NCI-H187 treated with DMSO at 0.1 percent for 48 hours (cell line): ENCODE measurements at places on chromosomes 13 and 19.

- DNase-seq, result no peak
These were observed 37.3 kb downstream of the SMARCA4 start for GRCh38 chr19:10998045-10998533.

GRCh38 chr19:342801-343421, 1.7 kb downstream of the MIER2 start:
- no peak for DNase-seq

- no peak for DNase-seq
These were observed 901.4 kb downstream of the EFNB2 start for GRCh38 chr13:105634059-105634458.

GRCh38 chr13:111153977-111154332, 38.8 kb downstream of the ARHGEF7 start:
- DNase-seq, result no peak

DNA sequence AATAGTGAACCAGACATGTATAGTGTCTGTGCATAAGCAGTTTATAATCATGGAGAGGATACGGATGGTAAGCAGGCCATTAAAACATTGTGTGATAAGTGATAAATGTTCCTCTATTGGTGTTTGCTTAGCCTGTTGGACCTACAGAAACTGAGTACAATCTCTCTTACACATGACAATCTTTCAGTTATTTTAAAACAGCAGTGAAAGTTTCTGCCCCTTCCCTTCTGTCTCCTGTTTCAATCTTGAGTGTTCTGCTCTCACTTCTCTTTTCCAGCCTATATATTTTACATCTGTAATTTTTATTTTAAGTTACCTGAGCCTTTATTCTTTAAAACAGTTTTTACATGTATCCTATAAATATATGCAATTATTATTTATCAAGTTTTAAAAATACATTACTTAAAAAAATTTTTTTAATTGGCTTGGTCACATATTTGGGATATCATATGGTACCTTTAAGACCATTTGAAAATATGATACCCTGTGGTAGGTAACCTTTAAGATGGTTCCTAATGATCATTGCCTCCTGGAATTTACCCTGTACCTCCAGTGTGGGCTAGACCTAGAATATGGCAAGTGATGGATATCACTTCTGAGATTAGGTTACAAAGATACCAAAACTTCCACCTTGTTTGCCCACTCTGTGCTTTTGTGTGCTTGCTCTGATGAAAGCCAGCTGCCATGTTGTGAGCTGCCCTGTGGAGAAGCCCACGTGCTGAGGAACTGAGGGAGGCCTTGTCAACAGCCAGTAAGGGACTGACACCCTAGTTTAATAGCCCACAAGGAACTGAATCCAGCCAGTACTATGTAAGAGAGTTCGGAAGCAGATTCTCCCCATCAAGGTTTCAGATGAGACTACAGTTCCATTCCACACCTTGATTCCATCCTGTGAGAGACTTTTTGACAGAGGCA, 99.3 kb downstream of the DHRS12 start:
- no peak for DNase-seq

DNA sequence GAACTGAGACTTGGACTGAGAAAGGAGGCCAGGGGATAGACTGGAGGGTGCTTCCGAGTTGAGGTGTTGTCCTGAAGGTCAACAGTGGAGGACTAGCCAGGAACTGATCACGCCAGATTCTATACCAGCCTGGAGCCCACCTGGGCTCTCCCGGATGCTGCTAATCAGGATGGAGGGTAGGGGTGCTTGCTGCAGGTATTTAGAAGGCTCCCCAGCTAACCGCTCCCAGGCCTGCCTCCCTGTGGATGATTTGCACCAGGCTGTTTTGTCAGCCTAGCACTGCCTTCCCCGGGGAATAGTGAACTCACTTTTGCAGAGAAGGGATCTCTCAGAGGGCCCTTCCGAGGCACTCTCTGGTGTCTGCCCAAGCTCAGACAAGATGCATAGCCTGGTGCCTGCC, 60.5 kb upstream of the KCTD15 start:
- no peak for DNase-seq

DNA sequence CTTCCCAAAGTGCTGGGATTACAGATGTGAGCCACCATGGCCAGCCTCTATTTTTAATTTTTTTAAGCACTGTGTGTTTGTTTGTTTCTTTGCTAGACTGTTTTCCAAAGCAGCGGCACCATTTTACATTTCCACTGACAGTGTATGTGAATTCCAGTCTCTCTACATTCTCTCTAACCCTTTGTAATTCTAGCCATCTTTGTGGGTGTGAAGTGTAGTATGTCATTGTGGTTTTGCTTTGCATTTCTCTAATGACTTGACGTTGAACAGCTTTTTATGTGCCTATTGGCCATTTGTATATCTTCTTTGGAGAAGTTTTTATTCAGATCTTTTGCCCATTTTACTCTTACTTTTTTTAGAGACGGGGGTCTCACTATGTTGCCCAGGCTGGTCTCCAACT, 11.6 kb downstream of the PNPLA6 start:
- no peak for DNase-seq

DNA sequence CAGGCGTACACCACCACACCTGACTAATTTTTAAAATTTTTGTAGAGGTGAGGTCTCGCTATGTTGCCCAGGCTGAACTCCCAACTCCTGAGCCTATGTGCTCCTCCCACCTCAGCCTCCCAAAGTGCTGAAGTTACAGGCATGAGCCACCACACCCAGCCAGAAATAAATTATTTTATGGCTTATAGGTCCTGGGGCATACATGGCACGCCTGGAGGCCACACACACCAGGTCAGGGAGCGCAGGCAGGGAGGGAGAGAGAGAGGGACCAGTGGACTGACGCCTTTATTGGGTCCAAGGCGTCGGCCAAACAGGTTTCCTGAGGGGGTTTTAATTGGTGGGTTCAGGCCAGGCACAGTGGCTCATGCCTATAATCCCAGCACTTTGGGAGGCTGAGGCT, 6.8 kb downstream of the SPIB start:
- DNase-seq, result no peak

GRCh38 chr13:27022571-27023311, 148.9 kb downstream of the USP12 start:
- no peak for DNase-seq

DNA sequence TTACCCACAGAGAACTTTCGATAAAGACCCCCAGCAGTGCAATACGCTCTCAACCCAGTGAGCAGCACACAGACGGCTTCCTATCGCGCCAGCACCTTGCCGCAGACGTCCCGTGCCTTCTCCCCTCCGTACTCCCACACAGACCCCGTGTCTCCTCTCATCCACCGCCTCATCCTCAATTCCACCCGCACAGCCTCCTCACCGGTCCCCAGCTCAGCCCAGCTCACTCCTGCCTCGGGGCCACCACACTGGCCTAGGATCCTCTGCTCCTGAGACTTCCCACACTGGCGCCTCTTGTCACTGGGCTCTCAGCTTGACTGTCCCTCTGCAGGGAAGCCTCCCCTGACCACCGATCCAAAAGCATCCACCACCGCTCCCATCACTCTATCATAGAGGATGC, 9.0 kb downstream of the MLLT1 start:
- DNase-seq, result no peak

GRCh38 chr19:7428651-7429113, 60.2 kb downstream of the PEX11G start:
- no peak for DNase-seq

DNA sequence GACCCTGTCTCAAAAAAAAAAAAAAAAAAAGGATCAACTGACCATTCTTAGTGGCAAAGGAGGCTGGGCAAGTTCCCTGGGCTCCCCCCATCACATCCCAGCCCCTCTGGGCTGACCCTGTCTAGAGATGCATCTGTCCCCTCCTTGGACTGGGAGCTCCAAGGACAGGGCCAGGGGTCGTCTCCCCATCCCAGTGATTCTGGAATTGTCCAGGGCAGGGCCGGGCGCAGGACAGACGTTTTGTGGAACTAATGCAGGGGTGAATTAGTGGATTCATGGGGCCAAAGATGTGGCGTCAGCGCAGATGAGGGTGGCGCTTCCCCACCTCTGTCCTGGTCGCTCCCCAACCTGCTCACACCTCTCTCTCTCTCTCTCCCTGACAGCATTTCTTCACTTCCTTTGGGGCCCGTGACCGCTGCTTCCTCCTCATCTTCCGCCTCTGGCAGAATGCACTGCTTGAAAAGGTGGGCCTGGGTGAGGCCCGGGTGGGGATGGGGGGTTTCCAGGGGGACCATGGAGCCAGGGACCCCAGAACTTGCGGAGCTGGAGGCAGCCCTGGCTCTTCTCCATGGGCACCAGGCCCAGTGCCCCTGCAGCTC, 11.1 kb downstream of the GRAMD1A start:
- no peak for DNase-seq

DNA sequence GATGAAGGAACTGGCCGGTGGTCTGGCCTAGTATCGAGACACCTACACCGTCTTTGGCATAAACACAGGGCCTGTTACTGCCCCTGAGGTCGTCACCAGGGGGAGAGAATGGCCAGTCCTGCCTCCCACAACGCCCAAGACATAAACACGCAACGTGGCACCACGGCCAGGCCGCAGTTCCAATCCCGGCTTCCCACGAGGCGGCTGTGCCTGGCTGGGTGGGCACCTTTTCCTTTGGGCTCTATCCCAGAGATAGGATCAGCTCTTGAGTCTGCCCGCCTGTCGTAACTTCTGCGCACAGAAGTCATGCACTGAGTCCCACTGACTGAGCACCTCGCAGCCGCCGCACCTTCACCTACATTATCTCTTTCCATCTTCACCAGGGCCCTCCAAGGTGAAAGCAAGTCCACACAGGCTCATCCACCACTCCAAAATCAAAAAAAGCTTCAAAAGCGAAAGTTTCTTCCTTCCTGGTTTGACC, 1.1 kb downstream of the MIER2 start:
- DNase-seq, result no peak
